ENCODE measurements at places on chromosomes 7 and 10.

DNA sequence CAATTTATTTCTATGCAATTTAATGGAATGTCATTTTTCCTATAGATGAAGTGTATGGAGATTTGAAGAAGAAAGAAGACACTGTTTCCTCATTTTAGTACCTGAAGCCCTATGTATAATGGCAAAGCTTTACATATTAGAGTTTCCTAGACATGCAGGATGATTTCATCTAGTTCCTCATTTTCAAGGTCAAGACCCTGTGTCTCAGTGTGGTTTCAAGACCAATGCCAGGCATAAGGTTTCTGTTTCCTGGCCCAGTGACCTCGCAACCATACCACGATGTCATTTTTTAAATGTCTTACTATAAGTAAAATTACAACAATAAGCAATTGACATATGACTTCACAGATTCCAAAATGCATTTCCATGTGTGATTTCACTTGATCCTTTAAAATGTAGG is 336.5 kb upstream of the PRKCQ start:
- DNase-seq: no peak

DNA sequence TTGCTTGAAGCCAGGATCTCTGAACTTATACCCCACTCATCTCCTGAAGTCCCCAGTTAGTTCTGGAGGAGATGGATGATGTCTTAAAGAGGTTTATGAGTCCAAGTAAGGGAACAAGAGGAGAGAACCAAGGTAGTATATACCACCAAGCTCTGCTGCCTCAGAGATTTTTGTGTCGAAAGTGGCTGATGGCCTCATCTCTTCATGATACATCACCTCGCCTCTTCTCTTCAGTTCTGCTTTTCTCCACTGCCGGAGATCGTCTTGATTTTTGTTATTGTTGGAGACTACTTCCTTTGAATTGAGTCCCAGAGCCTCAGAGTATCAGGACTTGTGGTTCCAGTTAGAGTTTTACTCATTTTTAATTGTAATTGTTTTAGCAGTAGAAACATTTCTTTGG is 1.9 kb downstream of the VTI1A start:
- no peak for DNase-seq

DNA sequence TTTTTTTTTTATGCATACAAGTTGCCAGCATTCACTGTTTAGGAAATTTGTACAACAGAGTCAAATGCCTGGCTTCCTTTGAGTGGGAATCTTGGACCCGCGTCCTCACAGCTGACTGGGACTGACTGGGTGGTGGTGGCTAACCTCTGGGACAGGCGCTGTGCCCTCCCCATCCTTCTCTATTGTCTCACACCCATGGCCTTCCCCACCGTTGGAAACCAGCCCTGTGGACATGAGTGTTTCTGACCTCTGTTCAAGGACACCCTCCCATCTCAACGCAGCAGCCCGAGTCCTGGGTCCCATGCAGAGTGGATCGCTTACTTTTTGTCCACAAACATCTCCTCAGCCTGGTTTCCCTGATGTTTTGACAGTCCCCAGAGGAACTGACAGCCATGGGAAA is 125.1 kb upstream of the PPIF start:
- no peak for DNase-seq

GRCh38 chr10:29648983-29649268 is 14.2 kb upstream of the SVIL start:
- DNase-seq: no peak

- no peak for DNase-seq
Observed at GRCh38 chr10:102499356-102499755, 3.2 kb downstream of the ACTR1A start.

- DNase-seq: no peak
Observed at GRCh38 chr7:101162551-101163278, 2.7 kb downstream of the VGF start.

- no peak for DNase-seq
Observed at GRCh38 chr10:124176349-124177179, 83.2 kb upstream of the CHST15 start.

DNA sequence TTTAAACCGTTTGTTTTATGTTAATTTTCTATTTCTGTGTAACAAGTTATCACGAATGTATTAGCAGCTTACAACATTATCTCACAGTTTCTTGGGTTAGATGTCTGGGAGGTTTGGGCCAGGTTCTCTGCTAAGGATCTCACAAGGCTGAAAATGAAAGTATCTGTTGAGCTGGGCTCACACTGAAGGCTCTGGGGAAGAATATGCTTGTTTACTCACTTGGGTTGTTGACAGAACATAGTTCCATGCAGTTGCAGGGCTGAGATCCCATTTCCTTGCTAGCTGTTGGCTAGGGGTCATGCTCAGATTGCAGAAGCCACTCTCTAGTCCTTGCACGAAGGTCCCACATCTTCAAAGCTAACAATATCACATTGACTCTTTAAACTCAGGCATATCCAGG is 266.6 kb upstream of the GNAI1 start:
- DNase-seq: no peak

GRCh38 chr7:96530786-96531185 is 178.9 kb downstream of the SEM1 start:
- DNase-seq: no peak

DNA sequence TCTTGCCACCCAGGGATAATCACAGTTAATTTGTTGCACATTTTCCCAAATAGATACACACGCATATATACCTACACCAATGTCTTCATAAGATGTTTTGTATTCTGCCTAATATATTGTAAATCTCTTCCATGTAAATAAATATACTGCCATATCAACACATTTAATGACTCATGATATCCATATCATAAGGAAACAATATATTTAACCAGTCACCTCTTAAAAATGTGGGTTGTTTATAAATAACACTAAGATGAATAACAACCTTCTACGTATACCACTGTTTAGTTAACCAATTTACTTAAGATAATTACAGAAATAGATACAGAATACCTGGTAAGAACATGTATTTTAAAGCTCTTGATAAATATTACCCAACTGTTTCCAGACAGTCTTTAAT is 38.2 kb downstream of the ELAPOR2 start:
- DNase-seq: no peak

DNA sequence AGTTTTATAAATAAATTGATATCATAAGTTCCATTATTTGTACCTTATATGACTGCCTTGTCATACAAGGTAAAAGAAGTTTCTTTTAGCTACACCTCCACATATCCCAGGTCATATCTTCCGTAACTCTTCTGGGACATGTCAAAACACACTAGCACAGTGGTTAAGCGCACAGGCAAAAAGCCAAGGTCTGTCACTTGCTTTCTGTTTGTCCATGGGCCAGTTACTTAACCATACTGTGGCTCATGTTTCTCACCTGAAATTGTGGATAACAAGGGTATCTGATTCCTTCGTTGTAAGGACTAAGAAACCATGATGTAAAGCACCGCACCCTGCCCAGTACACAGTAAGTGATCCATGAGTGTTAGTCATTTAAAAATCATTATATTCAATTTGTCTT is 56.2 kb downstream of the SEMA3D start:
- DNase-seq: no peak

- no peak for DNase-seq
Observed at GRCh38 chr7:79282882-79283602, 170.4 kb downstream of the MAGI2 start.

GRCh38 chr10:84135836-84136235 is 3.5 kb upstream of the GHITM start:
- DNase-seq: no peak

- no peak for DNase-seq
Observed at GRCh38 chr7:5212633-5213285, 22.7 kb downstream of the WIPI2 start.

- DNase-seq: no peak
Observed at GRCh38 chr10:95815133-95815532, 59.2 kb downstream of the ENTPD1 start.

DNA sequence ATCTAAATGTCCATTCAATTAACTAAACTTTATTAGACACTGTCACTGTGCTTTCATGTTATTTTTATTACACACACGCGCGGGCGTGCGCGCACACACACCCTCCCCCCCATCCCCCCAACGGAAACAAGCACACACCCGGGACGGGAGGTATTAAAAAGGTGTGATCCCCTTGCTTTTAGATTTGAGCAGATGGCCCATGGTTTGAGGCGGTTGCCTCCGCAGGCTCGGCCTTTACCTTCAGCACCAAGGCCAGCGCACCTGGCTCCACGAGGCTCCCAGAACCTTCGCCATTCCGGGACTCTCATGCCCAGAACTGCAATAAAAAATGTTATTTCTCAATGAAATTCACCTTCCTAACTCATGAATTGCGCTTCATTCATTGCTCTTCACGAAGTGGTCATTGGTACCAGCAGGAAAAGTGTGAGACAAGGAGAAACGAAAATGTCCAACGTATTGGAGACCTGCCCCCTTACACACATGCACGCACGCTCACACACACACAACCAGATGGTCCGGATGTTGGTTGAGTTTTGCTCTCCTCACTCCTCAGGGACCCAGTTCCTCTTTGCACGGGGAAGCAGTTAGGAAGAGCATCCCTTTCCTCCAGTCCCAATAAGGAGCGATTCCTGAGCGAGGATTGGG is 20.8 kb upstream of the PTF1A start:
- DNase-seq: no peak

DNA sequence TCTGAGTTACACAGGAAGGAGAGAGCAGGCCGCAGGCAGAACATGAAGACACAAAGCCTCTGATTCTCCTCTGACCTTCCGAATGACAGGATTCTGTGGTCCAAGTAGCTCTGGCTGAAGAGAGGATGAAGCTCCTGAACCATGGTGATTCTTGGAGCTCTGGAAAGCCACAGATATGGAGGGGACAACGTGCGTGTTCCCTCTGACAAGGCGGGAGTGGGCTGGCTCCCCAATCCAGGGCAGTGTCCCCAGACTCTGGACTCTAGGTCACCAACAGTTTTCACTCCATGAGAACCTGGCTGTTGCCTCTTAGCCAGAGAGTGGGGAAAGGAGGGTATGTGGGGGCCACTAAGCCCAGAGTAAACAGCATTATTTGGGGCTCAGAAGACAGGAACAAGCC is 7.4 kb upstream of the TRPV6 start:
- no peak for DNase-seq

DNA sequence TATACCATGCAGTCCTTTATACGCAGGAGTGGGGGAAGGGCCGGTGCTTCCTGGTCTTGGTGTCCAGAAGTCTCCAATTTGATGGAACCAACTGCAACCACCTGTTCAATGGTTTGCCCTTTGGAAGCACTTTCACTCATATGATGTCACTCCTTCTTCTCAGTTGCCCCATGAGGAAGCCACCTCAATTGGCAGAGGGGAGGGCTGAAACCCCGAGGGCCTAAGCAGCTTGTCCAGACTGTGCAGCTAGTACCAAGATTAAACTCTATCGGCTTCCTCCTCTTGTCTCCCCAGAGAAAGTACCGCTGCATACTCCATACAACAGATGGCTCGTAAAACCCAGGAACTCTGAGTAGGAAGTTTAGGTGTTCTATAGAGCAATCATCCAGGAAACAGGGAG is 789.4 kb downstream of the TYW1 start:
- DNase-seq: no peak

GRCh38 chr7:23539494-23539907 is 7.7 kb upstream of the TRA2A start:
- DNase-seq: peak; percentile 26

DNA sequence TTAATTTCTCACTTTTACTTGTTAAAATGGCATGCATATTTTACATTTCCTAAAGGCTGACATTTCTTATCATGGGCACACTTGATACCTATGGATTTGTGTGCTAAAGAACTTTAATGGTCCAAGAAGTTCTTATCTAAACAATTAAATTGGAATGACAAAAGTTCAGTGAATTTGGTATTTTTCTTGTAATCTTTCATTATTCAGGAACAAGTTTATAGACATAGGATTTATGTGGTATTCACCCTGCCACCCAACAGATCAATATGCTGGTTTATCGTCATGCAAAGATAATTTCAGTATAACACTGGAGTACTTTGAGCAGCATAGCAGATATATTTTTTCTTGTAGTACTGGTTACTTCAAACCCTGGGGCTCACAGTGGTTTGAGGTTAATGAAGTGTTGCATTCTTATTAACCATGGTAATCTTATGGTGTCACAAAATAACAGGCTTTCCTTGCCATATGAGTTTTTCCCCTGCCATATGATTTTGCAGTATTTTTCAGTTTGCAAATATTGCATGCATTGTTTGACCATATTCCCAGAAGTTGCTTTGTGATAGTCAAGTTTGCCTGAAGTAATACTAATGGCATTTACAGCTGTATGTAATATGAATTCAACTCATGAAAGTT is 148.8 kb downstream of the PPP1R9A start:
- no peak for DNase-seq

DNA sequence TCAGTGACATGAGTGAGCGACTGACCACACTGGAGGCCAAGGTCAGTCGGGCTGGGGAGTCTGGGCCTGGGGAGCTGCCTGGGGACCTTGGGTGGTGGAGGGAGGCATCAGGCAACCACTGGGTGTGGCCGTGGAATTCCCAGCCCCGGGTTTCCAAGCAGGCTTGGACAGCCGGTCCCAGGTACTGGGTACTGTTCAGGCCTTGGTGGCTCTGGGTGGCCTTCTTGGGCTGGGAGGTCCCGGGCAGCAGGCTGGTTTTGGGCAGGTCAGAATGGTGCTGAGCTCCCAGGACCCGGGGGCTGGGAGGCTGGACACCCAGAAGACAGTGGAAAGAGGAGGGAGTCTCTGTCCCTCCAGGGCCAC is 96.0 kb downstream of the MYL10 start:
- DNase-seq: no peak

DNA sequence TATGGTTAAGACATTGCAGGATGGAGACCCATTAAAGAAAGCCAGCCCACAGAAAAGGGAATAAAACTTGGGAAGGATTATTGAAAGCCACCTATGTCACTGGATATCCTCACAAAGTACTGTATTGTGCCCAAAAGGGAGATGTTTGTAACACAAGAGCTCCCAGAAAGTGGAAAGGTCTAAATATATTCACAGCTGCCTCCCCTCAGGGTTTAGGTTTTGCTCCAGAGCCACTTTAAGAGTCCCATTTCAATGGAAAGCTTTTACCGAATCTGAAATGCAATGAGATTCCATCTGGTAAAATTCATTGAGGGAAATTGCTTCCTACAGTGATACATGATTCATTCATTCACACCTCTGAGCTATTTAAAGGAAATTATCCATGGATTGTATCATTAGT is 176.4 kb downstream of the XPNPEP1 start:
- DNase-seq: no peak

DNA sequence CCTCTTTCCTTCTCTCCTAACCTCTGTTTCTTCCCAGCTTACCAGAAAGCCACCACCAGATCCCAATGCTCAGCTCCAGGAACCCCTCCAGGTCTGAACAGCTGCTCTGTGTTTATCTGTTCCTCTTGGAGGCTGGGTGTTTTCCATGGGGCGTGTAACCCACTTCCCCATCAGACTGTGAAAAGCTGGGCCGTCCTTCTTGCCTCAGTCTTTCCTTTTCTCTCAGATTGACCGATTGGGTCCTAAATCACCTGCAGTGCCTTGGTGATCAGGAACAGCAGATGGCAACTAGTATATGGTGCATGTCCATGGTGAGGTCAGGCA is 4.8 kb downstream of the SH3PXD2A start:
- no peak for DNase-seq

DNA sequence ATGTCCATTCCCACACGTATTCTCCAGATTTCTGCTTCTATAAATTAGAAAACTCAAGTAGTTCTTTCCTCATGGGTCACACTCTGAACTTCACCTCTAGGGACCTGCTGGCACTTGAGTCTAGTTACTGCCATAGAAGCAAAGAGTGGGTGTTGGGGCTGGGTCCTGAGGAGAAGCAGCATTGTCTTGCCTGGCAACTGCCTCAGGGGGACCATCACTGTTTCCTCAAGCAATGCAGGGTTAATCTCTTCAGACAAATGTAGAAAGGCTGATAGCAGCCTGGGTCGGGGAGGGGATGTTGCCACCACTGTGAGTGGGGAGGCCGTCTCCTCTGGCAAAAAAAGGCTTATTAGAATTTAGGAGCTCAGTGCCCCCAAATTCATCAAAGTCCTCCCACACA is 20.2 kb upstream of the PAPSS2 start:
- no peak for DNase-seq

- DNase-seq: no peak
Observed at GRCh38 chr10:106582291-106582690, 582.2 kb downstream of the SORCS1 start.
